SW480 (cell line): ENCODE measurements at places on chromosomes 7 and 10.

DNA sequence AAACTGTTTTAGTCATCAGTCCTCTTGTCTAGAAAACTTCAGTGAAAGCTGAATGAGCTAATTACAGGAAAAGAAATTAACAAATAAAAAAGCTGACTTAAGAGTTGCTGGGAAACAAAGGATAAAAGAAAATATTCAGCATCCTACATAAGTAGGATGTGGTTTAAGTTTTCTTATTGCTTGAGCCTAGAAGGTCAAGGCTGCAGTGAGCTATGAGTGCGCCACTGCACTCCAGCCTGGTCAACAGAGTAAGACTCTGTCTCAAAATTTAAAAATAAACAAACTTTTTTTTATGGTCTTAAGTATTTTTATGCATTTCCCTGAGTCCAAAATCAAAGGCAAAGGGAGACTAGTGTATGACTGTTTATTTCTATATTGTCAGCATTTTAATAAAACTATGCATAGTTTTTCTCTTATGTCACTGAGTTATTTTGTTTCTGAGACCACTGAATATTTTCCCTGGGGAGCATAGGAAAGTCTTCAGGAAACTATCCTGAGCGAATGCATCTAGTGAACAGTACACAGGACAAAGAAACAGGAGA lies 40.0 kb upstream of the LRRN3 start:
- DNase-seq: no peak

GRCh38 chr10:101065481-101066145 lies 3.8 kb downstream of the KAZALD1 start:
- no peak for DNase-seq

GRCh38 chr7:107327986-107328569 lies 141.8 kb upstream of the GPR22 start:
- DNase-seq: no peak

- DNase-seq: no peak
Observed at GRCh38 chr7:39375047-39375873, 190.9 kb upstream of the YAE1 start.

DNA sequence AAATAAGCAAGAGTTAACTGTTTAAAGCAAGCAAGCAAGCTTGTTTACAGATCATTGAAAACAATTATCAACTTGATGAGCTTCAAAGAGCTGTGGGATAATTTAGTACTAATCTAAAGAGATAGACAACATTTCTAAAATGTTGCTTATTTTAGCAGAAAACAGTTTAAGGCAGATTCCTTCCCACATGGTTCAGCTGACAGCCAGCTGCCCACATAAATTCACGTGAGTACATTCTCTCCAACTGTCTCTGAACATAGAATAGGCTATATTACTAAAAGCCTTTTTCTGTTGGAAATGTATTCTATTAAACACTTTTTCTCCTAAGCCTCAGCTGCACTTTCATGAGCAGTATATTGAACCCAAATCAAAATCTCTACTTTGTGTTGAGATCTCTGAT lies 174.1 kb downstream of the LRRN3 start:
- no peak for DNase-seq

DNA sequence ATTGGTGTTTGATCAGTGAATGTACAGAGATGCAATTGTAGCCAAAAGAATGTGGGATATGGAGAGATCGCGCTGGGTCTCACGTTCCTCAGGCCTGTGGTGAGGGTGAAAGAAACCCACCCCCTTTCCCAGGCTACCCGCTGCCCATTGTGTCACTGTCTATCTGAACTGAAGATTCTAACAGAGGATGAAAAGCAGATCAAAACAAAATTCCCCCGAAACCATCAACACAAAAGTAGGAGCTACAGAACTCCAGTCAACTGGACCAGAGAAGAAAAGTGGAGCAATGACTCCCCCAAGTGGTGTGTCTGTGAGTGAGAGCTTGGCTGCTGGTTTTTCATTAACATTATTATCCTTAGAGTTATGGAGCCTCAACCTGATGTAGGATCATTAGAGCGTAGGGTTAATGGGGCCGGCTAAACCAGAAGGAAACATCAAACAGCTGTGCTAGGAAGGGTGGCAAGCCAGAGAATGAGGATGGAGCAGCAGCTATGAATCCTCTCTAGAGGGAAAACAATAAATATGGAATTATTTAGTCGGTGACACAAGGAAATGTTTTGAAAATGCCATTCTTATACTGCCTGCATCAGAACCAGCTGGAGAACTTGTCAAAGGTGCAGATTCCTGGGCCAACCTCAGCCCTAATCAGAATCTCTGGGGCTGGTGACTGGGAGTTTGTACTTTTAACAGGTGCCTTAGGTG lies 38.3 kb downstream of the AKR1B1 start:
- peak; percentile 62 for DNase-seq

- DNase-seq: no peak
Observed at GRCh38 chr10:93059975-93060886, at the start of gene CYP26C1. Gene CYP26C1, plus strand, starts transcription at chr10:93060798. Its CDS starts 466 bp downstream, at chr10:93061264.

- no peak for DNase-seq
Observed at GRCh38 chr10:109937460-109938065, 14.3 kb upstream of the XPNPEP1 start.

DNA sequence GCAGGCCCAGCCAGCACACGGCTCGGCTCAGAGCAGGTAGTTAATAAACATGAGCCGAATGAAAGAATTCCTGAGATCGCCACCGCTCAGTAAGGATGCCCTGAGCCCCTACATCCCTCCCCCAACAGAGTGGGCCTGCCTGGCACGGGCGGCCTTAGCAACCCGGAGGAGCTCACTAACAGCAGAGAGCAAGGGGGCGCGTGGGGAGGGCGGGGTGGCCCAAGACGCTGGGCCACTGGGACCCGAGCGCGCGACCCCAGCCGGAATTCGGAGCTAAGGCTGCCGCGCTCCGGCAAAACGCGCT lies 403 bp upstream of the ENO4 start:
- DNase-seq: no peak

- peak; percentile 56 for DNase-seq
Observed at GRCh38 chr10:113524539-113525490, 28.0 kb upstream of the HABP2 start.

DNA sequence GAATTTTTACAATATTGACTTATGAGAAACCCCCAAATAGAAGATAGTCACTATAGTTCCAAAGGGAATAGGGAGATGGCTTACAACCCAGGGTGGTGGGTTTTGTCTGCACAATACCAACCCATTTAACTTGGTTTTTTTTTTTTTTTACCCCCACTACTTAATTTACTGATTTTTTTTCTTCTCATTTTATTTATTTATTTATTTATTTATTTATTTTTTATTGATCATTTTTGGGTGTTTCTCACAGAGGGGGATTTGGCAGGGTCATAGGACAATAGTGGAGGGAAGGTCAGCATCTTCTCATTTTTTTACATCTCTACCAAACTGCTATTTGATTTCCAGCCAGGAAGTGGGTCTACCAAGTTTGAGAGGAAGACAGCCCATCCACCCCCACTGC lies 77.9 kb downstream of the FAM204A start:
- DNase-seq: no peak

- no peak for DNase-seq
Observed at GRCh38 chr10:110407301-110408170, 90.2 kb upstream of the DUSP5 start.

DNA sequence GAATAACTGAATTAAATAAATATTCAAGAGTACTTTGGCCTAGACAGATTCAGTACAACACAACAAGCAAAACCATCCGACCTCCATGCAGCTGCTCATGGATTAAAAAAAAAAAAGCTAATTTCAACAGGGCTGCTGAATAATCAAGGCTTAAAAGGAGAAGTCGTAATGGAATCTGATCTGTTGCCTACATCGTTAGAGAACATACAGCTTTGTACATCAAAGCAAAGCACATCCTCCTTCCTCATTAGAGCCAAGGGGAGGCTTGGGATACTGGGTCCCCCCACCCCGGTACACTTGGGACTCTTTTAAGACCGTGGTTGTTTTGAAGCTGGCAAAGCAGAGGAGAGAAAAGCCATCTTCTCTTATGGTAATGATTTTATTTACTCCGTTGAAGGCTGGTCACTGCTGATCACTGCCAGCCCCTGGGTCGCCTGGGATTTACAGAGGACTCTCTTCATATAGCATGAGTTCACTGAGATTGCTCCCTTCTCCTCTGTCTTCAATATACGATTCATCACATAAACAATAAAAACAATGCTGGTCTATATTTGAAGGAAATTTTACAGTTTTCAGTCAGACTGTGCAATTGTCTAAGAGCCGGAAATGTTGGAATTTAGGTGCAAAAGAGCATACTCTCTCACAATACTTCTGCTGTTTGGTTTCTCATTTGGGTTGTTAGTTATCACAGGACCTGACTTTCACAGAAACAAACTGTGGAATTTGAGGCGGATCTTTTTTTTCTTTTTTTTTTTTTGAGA lies 148.8 kb downstream of the FAM107B start:
- no peak for DNase-seq

DNA sequence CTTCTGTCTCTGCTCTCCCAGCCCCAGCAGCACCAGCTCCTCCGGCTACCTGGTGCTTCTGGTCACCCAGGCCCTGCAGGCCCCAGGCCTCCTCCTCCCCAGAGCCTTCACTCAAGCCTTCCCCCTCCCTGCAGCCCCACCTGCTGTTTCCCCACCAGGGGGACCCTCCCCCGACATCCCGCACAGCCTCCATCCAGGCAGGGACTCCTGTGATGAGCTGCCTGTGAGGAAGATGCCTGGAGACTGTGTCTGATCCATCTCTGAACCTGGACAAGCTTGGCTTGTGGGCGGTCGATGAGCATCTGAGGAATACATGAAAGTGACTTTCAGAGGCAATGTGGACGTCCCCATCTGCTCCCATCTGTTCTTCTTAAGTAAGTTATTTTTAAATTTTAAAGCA lies 45.0 kb downstream of the RAMP3 start:
- DNase-seq: no peak

GRCh38 chr7:71752171-71752935 lies 620.4 kb downstream of the GALNT17 start:
- DNase-seq: peak; percentile 21

GRCh38 chr10:76388321-76389023 lies 957.0 kb downstream of the LRMDA start:
- DNase-seq: no peak

GRCh38 chr7:101094376-101094775 lies 9.1 kb downstream of the TRIM56 start:
- no peak for DNase-seq

DNA sequence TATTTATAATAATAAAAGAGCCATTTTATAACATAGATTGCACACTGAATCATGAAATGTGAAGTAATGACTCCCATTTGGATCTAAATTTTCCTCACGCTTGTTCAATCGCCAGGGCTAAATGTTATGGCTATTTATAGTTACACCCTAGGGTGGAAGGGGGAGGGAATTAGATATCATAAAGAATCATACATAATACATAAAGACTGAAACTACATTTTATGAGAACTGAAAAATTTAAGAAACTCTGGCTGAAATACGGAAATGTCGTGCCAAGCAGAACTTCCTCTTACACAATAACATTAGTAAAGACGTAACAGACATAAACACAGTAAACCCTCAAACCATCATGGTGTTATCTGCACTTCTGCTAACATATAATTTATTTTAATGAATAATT lies 327.5 kb upstream of the PHF14 start:
- no peak for DNase-seq

GRCh38 chr10:88113657-88114272 lies 250.3 kb downstream of the PTEN start:
- DNase-seq: no peak

GRCh38 chr10:72306215-72306760 lies 32.6 kb downstream of the DDIT4 start:
- DNase-seq: no peak

DNA sequence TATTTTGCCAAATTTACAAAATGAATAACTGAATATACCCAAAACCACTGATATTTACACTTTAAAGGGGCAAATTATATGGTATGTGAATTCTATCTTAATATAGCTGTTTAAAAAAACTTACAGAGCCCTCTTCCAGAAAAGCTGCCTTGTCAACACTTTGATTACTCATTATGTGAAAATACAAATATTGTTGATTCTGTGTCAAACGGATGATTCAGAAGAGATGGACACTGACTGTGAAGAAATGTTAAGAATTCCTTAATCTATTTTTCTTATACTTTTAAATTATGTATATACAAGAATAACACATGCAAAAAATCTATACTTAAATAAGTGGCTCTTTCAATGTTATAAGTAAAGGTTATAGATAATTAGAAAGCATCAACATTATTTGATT lies 41.5 kb downstream of the SMURF1 start:
- DNase-seq: no peak

DNA sequence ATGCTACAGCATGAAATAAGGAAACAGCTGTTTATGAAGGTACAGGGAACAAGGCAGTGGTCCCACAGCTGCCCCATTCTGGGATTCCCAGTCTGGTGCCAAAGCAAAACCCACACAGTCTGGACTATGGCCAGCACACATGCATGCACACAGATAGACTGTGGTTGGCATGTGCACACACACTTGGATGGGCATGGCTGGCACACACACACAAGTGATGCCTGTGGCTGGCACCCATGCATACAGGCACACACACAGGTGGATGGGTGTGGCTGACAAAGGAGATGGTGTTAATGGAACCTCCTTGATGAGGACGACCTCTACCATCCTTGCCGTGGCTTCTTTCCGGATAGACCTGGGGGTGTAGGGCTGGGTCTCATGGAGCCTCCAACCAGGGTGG lies 114.0 kb upstream of the LYZL2 start:
- no peak for DNase-seq

- no peak for DNase-seq
Observed at GRCh38 chr10:89309156-89310055, 7.6 kb downstream of the IFIT2 start.

GRCh38 chr7:151435971-151436370 lies 4.0 kb downstream of the CRYGN start:
- DNase-seq: no peak

DNA sequence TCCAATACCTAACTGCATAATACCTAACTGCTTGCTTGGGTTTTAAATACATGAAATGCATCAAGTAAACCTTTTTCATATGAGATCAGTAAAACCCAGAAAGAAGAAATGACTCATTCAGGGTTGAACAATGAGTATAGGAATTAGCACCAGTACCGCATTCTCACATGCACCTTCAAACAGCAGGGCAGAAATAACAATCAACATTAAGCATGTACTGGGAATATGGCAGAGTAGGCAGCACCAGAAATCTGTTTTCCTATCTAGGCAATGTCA lies 850.3 kb upstream of the SORCS1 start:
- DNase-seq: no peak
